ENCODE measurements at places on chromosomes 4 and X. TPM values are rescaled to one million over a fixed set of nuclear protein-coding genes. Genes with fewer than 3 reads are reported as not detected.

Gene SERPINA7
- total RNA-seq, result not detected

Gene SLC10A7
- 14.3 TPM for total RNA-seq

Gene SLC16A2
- total RNA-seq, result 11.9 TPM

Gene CXCL11
- total RNA-seq, result 0.14 TPM

Gene RAB39B
- 0.19 TPM for total RNA-seq

Gene CC2D2A
- total RNA-seq, result 23.1 TPM

Gene BEND2
- total RNA-seq, result not detected

Gene PCSK1N
- total RNA-seq, result 0.52 TPM

Gene DDX53
- not detected for total RNA-seq

Gene SSX4
- total RNA-seq, result not detected

Gene GATA1
- 0.42 TPM for total RNA-seq

Gene RBMXL3
- total RNA-seq, result not detected

Gene NHS
- 11.1 TPM for total RNA-seq

Gene XAGE1A
- total RNA-seq, result not detected

Gene IL2
- not detected for total RNA-seq

Gene MAGEA2B
- not detected for total RNA-seq

Gene SULT1B1
- 7.5 TPM for total RNA-seq

Gene BEX1
- 0.76 TPM for total RNA-seq

Gene SPANXA1
- total RNA-seq, result not detected

Gene NEIL3
- total RNA-seq, result 0.46 TPM

Gene TBX22
- not detected for total RNA-seq
